ENCODE measurements at places on chromosomes 5 and 9. TPM values are rescaled to one million over a fixed set of nuclear protein-coding genes. Genes with fewer than 3 reads are reported as not detected.

CNTNAP3 gene
- total RNA-seq = 50.4 TPM

GRAMD2B gene
- 40.7 TPM for total RNA-seq

ECM2 gene
- 10.4 TPM for total RNA-seq

ARHGEF39 gene
- 1.7 TPM for total RNA-seq

DNAH5 gene
- 0.75 TPM for total RNA-seq

PRLR gene
- 1.7 TPM for total RNA-seq

SMARCA2 gene
- total RNA-seq = 99.0 TPM

C9orf152 gene
- total RNA-seq = not detected

RAPGEF1 gene
- 66.6 TPM for total RNA-seq

SHOC1 gene
- under 0.01 TPM for total RNA-seq

ANKRD18B gene
- total RNA-seq = not detected

ZDHHC11B gene
- 7.9 TPM for total RNA-seq

GRM6 gene
- not detected for total RNA-seq

LCN9 gene
- not detected for total RNA-seq

CDH6 gene
- 4.7 TPM for total RNA-seq

RNF38 gene
- total RNA-seq = 41.3 TPM

RMRP gene
- total RNA-seq = 1,899 TPM

FST gene
- 5.8 TPM for total RNA-seq
